Urothelium cell line (cell line): ENCODE measurements at places on chromosomes 4 and X.
A peak's percentile ranks its signal among the peaks of the same experiment; 100 is the strongest.

DNA sequence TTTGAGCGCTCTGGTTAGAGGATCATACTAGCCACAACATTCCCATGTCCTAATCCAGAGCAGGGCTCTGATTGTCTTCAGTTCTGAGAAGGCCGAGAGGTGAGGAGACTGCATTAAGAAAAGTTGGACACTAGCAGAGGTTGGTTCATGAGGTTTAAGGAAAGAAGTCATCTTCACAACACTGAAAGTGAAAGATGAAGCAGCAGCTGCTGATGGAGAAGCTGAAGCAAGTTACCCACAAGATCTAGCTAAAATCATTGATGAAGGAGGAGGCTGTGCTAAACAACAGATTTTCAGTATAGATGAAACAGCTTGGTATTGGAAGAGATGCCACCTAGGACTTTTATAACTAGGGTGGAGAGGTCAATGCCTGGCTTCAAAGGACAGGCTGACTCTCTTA lies 36.8 kb downstream of the RAP1GDS1 start:
- no peak for DNase-seq

DNA sequence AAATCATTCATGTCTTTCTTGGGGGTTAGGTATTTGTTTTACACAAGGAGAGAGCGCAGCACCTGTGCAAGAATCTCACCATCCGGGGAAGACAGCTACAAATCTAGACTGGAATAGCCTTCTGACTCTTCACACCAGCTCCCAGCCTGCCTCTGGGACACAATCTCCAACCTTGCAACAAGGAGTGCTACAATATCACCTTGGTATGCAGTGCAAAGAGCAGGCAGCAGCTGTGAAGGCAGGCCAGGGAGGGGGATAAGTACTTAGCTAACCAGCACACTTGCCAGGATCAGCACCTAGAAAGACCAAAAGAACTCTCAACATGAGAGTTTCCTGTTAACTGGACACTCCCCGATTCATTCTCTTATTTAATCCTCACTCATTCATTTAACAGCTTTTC lies 235.3 kb downstream of the AR start:
- no peak for DNase-seq

DNA sequence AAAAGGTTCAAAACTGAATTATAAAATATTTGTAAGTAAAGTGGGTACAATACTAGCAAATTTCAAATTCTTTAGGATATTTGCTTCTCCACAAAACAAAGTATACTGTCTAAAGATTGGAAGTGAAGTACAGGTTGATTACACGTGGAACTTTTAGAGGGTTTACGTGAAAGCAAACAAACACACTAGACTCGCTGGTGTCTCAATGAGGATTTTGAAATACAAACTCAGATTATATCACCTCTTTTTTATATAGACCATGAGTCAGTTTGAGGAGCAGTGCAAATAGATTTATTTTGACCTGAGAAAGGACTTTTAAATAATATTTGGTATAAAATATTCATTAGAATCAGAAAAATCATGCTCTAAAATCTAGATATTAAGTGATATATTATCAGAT lies 185.0 kb downstream of the SPOCK3 start:
- no peak for DNase-seq

GRCh38 chrX:152905081-152905420 lies 7.2 kb downstream of the ZNF185 start:
- no peak for DNase-seq

DNA sequence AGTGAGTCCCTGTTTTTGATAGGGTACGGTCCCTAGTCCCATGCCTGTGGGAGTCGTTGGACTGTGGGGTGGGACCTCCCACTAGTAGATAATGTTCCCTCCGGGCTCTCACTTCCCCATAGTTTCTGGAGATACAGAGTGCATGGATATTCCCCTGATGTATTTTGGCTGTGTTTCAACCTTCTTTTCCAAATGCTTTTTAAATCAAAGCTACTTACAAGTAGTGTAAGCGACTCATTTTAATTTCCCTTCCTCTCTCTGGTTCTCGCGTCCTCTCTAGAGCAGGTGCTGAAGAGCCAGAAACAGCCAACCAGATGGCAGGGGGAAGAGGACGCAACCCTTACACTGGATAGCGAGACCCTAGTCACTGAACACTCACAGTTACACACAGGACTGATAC lies 79.2 kb downstream of the ZNF827 start:
- no peak for DNase-seq

DNA sequence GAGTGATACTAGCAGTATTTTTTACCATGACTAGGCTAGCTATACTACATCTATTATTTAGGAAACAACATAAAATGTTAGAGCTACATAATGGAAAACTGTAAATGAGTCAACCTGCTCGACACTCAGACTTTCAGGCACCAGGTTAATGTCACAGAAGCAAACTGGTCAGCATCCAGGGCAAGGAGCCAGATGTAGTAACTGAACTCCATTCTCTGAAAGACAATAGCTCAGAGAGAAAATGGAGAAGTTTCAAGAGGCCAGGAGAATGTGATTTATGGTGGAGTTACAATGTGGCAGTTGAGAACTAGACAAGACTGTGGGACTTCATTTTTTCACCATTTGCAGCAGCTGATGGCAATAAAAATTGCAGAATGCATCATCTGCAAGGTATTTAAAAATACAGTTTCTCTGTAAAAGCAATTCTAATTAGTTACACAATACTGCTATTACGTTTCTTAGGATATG lies 342.7 kb upstream of the PABPC4L start:
- peak; percentile 10 for DNase-seq

- no peak for DNase-seq
Measured at GRCh38 chr4:1819284-1819683, 26.2 kb downstream of the FGFR3 start.

DNA sequence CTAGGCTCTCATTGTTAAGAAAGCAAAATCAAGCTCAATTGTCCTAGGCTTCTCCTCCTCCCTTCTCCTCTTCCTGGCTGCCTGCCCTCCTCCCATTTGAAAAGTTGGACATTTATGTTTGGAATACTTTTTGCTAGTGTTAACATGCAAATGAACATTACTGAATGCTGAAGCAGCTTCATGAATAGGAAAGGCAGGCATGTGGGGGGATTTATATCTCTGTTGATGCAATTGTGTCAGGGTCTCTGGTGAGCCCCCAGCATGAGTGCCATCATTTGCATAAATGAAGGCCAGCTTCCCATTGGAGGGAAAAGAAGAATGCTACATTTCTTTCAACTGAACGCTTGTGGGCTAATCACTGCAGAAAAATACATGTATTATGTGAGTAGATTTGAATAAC lies 160.1 kb upstream of the NDST3 start:
- DNase-seq: no peak

DNA sequence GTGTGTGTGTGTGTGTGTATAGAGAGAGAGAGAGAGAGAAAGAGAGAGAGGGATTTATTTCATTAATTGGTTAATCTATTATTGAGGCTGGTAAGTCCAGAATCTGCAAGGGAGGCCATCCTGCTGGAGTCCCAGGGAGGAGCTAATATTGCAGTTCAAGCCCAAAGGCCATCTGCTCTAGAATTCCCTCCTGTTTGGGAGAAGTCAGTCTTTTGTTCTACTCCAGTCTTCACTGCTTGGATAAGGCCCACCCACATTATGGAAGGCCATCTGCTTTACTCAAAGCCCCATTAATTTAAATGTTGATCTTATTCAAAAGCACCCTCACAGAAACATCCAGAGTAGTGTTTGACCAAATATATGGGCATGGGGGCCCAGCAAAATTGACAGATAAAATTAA lies 317.5 kb upstream of the RASGEF1B start:
- no peak for DNase-seq
